NK-92 treated with Interleukin-12 subunit alpha and Interleukin-12 subunit beta, amount 100 ng/mL, for 24 hours (cell line): ENCODE measurements at places on chromosomes 1 and 21.

- DNase-seq: no peak
Measured at GRCh38 chr1:78091215-78091813, 45.5 kb downstream of the GIPC2 start.

- DNase-seq: no peak
Measured at GRCh38 chr1:234719454-234720251, 109.7 kb upstream of the IRF2BP2 start.

GRCh38 chr1:60620087-60620486 lies 462.3 kb upstream of the NFIA start:
- DNase-seq: no peak

GRCh38 chr21:44686843-44687561 lies 5.0 kb upstream of the KRTAP12-1 start:
- DNase-seq: no peak

GRCh38 chr1:184504040-184504954 lies 117.5 kb downstream of the C1orf21 start:
- no peak for DNase-seq

DNA sequence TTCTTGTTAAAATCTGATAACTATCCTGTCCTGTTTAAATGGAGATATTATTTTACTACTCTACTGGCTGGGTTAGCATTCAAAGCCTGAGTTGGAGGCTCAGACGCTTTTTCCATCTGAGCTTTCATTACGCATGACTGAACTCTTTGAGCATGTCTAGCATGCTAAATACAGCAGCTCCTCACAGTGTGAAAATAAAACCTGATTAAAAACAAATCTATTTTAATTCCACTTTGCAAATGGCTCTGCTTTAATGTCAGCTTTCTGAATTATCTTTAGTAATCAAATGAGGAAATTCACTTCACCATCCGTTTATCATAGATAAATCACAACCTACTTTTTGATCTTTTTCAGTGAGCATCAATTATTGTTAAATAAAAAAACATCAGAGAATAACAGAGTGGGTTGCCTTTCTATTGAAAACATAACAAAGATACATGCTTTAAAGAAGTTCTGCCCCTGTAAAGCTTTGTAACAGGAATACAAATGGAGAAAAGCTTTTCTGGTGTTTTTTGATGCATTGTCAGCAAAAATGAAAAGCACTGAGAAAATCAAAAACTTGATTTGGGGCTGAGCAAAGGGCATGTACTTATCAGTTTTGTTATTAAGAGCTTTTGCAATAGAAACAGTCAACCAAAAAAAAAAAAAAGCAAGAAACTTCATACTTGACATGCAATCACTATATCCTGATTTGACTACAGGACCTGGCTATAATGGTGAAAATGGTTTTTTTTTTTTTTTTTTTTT lies 3.5 kb upstream of the SPEN start:
- DNase-seq: no peak

DNA sequence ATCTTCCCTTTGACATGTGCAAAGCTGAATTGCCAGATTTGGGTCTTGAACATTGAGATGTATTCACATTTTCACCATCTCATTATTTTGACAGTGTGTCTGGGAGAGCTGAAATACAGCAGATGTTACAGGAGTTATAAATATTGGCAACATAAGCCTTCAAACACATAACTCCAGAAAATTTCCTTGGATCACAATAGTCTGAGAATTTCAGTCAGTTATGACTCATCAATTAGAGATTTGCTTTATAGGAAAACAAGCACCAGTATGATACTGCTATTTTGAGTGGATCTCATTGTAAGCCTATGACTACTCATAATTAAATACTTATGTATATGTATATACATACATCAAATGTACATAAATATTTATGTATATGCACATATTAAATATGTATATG lies 1171.8 kb downstream of the AMY1C start:
- DNase-seq: no peak

DNA sequence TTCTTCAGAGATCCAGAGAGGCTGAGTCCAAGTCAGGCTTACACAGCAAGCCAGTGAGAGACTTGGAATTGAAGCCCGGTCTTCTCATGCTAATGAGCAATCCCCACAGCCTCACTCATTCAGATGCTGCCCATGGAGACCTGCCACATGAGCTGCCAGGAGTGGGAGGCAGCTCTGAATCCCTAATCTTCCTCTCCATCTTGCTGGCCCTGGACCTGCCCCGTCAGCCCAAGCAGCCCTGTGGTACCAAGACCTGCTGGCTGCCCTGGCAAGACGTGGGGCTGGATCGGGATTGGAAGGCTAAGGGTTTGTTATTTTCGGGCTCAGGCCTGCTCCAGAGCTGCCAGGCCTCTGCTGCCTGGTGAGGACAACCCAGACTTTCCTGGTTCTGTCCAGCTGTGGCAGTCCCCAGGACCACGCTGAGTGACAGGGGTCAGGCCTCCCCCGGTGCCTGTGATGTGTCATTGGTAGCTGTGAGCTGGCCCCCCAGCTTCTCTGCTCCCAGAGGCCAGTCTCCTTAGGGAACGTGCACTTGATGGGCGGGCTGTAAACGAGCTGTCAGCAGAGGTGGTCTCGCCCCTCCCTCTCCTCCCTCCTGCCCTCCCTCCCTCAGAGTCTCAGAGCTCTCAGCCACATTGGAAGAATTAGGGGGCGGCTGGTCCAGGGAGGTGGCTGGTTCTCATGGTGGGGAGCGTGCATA lies 135.0 kb downstream of the FOXD2 start:
- no peak for DNase-seq

GRCh38 chr1:178634445-178634844 lies 90.6 kb upstream of the RALGPS2 start:
- no peak for DNase-seq

GRCh38 chr1:59415881-59416280 lies 119.0 kb downstream of the FGGY start:
- DNase-seq: no peak

GRCh38 chr1:100773444-100773843 lies 53.9 kb downstream of the VCAM1 start:
- DNase-seq: no peak

- DNase-seq: no peak
Measured at GRCh38 chr1:171204296-171204695, 19.2 kb downstream of the FMO2 start.

DNA sequence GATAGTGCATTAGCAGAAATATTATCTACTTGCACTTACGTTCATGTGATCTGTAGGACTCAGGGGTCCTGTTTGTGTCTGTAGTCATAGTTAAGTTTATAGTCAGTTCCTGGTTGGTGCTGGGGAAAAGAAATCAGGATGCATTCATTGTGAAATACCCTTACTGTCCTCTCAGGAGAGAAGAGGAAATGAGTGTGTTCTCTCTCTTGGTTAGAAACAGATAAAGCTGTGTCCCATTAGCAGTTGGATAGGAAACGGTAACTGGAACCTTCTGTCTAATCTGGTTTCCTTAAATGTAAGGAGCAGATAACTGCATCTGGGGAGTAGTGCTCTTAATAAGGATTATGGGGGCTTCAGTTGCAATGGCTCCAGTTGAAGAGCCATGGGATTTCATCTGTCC lies 8.9 kb downstream of the SDCCAG8 start:
- DNase-seq: no peak

DNA sequence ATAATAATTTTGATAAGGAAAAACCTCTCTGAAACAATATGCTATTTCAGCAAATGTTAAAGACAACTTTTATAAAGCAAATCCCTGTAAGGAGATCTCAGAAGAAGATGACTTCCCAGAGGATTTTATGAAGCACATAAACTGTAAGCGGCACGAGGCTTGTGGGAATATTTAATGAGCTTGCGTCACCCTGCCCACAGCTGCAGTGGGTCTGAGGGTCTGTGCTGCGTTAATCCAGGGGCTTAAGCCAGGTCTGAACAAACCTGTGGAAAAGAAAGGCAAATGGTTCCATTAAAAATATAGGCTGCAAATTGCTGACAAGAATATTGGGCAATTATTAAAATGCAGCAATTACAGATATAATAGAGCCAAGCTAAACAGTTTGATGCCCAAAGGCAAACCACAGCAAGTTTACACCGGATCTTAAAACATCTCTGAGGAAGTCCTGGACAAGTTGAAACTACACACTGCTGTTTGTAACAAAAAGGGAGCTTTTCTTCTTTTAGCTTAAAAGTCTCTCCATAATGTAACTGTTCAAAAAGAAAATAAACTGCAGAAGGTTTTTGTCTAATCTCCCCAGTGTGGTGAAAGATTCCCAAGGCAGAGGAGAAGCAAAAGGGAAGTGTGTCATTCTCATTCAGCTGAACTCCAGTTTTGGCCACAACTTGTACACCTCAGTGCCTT lies 21.8 kb downstream of the TGFBR3 start:
- DNase-seq: no peak

DNA sequence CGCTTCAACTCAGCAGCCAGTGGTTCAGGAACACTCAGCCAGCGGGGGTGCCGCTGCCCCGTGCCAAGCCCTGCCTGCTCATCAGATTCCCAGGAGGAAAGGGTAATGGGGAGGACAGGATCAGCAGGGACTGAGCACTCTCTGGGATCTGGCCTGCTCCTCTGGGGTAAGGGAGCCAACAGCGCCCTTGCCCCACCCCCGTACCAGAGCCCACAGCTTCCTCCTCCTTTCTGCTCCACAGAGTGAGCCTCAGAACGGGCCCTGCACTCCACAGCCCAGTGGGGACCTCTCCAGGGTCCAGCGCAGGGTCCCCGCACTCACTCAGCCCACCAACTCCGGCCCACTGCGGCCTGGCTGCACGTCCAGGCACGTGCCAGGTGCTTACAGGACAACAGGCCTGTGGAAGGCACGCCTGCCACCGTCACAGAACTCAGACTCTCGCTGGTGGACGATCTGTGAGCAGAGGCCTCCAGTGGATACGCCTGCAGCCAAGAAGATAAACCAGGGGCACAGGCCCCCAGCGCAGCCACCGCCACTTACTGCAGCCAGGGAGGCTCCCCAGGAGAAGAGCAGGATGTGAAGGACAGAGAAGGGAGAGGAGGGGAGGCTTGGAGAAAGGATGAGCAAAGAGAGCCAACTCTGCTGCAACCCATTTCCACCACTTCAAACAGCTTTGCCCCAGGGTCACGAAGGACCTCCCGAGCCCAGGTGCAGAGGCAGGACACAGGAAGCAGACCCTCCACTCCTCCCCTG lies 2.1 kb downstream of the MEGF6 start:
- no peak for DNase-seq

DNA sequence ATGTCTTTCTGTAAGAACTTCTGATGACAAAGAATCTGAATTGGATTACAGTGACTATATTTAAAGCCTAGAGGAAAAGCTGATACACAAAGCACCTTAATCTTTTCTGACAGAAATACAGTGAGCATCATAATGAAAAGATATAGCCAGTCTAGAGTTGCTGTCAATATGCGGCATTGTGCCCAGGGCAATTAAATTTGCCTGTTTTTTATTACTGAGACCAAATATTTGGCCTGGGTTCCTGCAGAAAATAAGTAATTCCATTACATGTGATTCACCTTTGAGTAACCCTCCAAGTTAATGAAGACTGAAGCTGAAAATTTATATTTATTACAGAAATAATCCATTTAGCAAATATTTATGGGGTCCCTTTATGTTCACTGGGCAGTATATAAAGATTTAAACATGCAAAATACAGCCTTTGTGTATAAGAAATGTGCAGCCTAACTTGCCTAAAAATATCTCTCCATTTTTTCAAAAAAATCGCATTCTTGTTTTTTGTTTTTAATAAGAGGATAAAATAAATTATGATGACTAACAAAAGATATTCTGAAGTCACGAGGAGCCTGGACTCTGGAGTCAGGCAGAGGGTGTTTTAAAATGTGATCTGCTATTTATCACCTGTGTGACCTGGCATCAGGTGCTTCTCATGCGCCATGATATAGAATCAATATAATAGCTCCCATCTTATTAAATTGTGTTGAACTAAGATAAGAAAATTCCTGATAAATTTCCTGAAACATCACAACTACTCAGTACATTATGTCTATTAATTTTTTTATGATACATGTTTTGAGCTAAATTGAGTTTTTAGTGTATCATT lies 83.6 kb downstream of the SGIP1 start:
- no peak for DNase-seq

GRCh38 chr1:248793592-248793991 lies 32.1 kb downstream of the SH3BP5L start:
- no peak for DNase-seq

- DNase-seq: no peak
Measured at GRCh38 chr1:171433451-171433850, 51.9 kb upstream of the PRRC2C start.

DNA sequence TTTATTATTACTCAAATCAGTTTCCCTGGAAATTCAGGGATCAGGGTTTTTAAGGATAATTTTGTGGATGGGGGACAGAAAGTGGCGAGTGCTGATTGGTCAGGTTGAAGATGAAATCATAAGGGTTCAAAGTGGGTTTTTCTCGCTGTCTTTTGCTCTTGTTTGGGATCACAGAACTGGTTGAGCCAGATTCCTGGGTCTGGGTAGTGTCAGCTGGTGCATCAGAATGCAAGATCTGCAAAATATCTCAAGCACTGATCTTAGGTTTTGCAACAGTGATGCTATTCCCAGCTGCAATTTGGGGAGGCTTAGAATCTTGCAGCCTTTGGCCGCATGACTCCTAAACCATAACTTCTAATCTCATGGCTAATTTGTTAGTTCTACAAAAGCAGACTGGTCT lies 9.3 kb downstream of the CHI3L2 start:
- no peak for DNase-seq

DNA sequence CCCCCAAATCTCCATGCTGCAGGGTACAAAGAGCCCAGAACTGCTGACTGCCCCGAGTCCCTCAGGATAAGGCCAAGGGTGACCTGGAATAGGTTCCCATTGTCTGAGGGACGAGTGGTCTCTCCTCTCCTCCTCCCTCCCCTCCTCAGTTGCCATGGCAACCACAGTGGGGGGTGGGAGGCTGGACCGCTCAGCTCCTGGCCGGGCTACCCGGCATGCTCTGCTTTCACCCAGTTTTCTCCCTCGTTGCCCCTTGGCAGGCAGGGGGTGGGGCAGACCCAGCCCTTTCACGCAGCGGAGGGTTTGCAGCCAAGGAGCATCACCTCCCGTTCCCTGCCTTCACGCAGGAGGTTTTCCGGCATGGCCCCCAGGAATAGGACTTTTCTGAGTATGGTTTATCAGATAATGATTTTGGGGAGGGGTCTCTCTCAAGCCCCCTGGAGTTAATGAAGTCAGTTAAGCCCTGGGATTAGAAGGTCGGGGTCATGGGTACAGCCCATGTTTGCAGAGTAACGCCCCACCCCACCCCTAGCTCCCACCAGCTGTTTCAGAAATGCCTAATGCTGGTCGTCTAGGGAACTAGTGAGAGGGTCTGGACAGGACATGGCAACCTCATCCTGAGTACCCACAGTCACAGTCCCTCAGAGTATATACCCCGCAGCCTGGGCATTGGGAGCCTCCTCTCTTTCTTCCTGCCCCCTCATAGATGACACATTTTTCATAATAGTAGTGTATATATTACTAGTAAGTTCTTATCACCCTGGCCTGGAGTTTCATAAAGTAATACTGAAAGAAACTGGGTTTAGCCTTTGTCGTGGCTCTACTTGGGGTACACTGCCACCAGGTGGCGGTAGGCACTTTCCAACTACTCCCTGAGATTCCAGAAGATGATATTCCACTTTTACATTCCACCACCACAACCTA lies 20.7 kb downstream of the C1QB start:
- DNase-seq: no peak

GRCh38 chr1:25523542-25523941 lies 19.9 kb upstream of the LDLRAP1 start:
- DNase-seq: no peak

- DNase-seq: no peak
Measured at GRCh38 chr1:168421399-168422004, 122.3 kb downstream of the XCL2 start.
